ENCODE measurements at places on chromosomes 1 and 21. TPM values are rescaled to one million over a fixed set of nuclear protein-coding genes. Genes with fewer than 3 reads are reported as not detected.

GRCh38 chr1:81548918-81549587, 251.7 kb upstream of the ADGRL2 start:
- no peaks in the 10 kb centered on the region for H3K36me3 ChIP-seq
- DNase-seq, result no peak
- no peaks in the 10 kb centered on the region for H3K27me3 ChIP-seq
- H3K4me1 ChIP-seq, result peaks cover 49% of the 10 kb centered on the region
- H3K27ac ChIP-seq, result no peak overlapping the region

HSD3B2 gene
- total RNA-seq, result not detected

VCAM1 gene
- total RNA-seq, result 8.7 TPM

GRCh38 chr21:42269386-42269785, 45.8 kb downstream of the TFF3 start:
- H3K27ac ChIP-seq, result no peak overlapping the region
- H3K4me3 ChIP-seq, result no peak overlapping the region
- DNase-seq, result no peak
- no peaks in the 10 kb centered on the region for H3K27me3 ChIP-seq

CCDC27 gene
- not detected for total RNA-seq

CELA3B gene
- not detected for total RNA-seq

GRCh38 chr1:55039342-55040082, at the start of gene PCSK9:
TSS of gene PCSK9 (plus strand) at chr1:55039548. CDS start at chr1:55039838, 290 bp downstream.
- DNase-seq, result peak; percentile 52
- H3K27me3 ChIP-seq, result peaks cover 64% of the 10 kb centered on the region
- H3K4me1 ChIP-seq, result peaks cover 41% of the 10 kb centered on the region
- H3K4me3 ChIP-seq, result peak within 1 kb of the TSS; percentile 92
- no peak within 1 kb of the TSS for H3K27ac ChIP-seq
- peaks cover 5% of the 10 kb centered on the region for H3K36me3 ChIP-seq

DNA sequence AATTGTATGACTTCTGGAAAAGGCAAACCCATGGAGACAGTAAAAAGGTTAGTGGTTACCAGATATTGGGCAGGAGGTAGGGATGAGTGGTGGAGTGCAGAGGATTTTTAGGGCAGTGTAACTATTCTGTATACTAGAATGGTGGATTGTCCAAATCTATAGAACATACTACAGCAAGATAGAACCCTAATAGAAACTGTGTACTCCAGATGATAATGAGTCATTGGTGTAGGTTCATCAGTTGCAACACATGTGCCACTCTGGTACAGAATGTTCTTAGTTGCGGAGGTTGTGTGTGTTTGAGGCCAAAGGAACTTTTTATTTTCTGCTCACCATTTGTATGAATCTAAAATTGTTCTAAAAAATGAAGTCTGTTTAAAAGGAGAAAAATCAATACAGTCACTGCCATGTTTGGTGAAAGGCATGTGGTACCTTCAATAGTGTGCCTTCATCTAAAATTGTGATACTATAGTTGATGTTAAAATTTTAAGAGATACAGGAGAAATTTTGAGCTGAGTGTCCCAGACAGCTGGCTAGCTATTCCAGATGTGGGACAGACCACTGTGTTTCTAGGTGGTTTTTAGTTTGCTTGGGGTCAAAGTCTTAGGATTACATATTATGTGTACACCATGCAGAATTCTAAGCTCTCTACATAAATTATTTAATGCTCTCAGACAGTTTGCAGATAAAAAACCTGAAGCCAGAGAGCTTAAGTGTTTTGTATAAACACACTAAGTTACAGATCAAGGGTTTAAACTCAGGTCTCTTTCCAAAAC, 150.5 kb downstream of the RPS6KC1 start:
- no peak for DNase-seq
- H3K27ac ChIP-seq, result no peak overlapping the region
- H3K4me1 ChIP-seq, result no peaks in the 10 kb centered on the region
- no peaks in the 10 kb centered on the region for H3K27me3 ChIP-seq
- no peak overlapping the region for H3K4me3 ChIP-seq

DNA sequence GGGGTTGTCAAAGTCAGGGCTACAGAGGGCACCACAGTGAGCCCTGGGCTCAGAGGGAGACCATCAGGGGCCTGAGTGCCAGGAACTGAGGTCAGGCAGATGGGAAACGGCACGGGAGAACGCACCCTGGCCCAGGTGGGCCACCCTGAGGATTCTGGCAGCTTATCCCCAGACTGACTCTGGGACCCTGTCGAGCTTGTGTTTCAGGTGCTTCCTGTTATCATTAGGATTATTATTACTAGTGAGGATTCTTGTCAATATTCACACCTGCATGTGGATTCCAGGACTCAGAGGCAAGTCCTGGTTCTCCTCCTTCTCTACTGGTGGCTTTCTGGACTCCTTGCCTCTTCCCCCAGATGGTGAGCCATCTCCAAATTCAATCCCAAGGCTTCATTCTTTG, 15.2 kb downstream of the VSIG8 start:
- H3K27ac ChIP-seq, result no peak overlapping the region
- H3K4me3 ChIP-seq, result no peak overlapping the region
- no peak for DNase-seq
- no peaks in the 10 kb centered on the region for H3K36me3 ChIP-seq
- H3K27me3 ChIP-seq, result peaks cover 76% of the 10 kb centered on the region

DNA sequence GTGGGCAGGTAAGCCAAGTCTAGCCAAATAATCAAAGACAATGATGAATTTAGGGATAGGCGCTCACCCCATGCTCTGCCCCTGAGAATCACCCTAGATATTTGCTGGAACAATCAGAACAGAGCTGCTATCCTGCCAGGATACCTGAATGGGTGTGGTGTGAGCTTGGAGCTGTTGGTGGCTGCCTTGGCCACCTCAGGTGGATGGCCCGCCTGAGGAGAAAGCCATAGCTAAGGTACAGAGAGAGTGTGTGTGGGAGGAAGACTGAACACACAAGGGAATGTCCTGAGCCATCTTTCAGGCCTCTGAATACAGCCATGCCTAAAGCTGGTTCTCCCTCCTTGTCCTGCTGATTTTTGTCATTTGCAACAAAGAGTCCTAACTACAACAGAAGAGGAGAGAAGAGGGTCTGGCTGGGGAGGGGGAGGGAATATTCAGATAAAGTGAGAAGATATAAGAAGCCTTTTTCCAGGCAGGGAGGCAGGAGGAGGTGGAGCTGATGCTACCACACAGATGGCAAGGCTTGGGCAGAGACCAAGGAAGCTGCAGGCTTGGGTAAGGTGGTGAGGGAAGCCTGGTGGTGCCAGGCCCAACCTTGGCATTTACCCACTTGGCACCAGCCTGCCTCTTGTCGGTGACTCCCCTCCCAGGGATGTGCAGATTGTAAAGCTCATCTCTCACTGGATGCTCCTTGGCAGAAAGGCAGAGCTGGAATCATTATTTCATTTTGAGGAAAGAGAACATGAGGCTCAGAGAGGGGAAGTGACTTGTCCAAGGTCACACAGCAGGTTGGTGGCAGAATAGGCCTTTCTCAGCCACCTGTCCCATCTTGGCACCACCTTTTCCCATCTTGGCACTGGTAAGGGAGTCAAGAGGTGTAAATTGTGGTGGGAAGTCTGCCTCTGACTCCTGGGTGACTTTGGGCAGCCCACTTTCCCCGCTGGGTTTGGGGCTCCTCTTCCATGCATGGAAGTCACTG, 49.7 kb downstream of the NKAIN1 start:
- no peaks in the 10 kb centered on the region for H3K27me3 ChIP-seq
- H3K4me1 ChIP-seq, result peaks cover 4% of the 10 kb centered on the region
- no peak overlapping the region for H3K4me3 ChIP-seq
- H3K36me3 ChIP-seq, result no peaks in the 10 kb centered on the region

DNA sequence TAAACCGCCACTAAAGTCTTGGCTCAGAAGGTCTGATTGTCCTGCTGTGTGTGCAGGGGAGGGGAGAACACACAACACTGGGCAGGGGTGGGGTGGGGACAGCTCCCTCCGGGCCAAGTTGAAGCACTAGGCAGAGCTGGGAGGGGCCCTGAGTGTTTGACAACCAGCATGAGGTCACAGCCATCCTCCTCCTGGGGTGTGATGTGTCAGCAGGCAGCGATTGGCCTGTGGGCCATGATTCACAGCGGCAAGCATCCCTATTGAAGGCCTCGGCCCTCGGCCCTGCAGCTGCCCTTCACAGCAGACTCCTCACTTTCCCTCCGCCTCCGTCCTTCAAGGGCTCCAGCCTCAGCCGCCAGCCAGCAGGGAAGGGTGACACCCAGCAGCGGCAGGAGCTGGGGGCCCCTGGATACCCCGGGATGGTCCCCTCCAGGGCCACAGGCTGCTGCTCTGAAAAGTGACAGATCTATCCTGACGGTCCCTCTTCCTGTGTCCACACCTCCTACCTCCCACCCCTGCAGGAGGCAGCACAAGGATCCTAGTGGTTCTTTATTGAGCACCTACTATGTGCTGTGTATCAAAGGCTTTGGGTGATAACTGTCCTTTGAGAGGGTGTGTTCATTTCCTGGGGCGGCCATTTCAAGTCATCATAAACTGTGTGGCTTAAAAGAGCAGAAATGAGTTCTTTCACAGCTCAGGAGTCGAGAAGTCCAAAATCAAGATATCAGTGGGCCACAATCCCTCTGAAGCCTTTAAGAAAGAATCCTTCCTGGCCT, 66.0 kb upstream of the SLC25A33 start:
- peak; percentile 10 for DNase-seq
- H3K27me3 ChIP-seq, result peaks cover 9% of the 10 kb centered on the region
- H3K36me3 ChIP-seq, result no peaks in the 10 kb centered on the region
- H3K4me3 ChIP-seq, result no peak overlapping the region
- no peaks in the 10 kb centered on the region for H3K4me1 ChIP-seq
- no peak overlapping the region for H3K27ac ChIP-seq

DNA sequence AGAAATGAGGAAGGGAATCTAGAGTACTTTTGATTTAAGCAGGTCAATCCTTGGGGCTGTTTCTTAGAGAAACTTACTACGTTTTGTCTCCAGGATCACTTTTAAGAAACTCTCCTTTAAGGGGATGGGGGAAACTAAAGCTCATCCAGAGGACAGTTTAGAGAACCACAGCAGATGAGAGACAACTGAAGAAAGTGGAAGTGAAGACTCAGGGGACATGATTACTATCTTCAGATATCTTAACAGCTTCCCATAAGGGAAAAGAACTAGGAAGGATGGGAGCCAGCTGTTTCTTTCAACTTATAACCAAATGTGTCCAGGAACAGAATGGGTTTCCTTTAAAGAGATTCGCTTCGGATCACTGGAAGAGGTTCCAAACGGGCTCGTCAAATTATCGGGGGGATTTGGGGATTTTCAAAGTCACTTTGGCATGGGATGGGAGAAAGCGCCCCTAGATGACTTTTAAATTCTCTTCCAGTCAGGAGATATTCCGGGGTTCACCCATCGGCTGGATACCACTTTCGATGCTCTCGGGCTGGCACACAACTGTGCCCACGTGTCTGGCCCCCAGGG, 1.2 kb downstream of the SCMH1 start:
- peaks cover 4% of the 10 kb centered on the region for H3K27me3 ChIP-seq
- no peak overlapping the region for H3K27ac ChIP-seq
- DNase-seq, result no peak

DNA sequence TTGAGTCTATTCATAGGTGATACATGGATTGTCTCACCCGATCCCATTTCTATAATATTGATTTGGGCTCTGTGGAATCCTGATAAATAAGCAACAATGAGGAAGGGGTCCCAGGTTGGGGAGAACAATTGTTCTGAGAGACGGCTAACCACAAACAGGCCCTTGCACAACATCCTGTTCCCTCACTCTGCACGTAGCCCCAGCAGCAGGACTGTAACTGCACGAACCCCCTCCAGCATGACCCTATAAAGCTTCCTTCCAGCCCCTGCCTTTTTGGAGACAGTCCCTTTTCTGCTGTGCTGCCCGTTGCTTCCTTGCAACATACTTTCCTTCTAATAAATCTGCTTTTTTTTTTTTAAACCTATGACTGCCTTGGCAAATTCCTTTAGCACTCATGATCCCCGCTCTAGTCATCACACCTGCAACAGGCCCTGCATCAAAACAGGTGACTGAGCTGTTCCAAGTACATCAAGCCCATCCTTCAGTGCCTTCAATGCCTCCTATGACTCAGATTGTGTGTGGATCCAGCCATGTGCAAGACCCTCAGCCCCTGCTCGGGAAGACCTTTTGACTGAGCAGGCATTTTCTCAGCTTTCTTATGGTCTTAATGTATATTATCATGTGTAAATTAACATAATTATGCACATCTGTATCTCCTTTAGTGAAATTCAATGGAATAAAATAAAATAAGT, 63.7 kb upstream of the B3GALNT2 start:
- H3K27ac ChIP-seq, result no peak overlapping the region
- peaks cover 13% of the 10 kb centered on the region for H3K4me1 ChIP-seq
- peaks cover 13% of the 10 kb centered on the region for H3K36me3 ChIP-seq
- no peak overlapping the region for H3K4me3 ChIP-seq

DNA sequence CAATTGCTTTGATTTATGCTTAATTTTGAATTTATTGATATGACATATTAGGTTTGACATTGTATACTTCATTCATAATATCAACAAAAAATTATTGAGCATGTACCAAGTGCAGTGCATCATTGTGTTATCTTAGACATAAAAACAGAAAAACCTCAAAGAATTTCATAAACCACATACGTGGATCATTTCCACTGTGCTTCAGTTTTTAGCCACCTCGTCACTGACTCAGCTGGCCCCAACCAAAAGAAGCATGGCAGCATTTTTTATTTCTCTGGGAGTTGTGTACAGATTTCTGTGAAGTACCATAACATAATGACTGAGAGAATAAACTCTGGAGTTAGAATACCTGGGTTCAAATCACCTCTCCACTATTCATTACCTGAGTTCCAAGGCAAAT, 95.6 kb upstream of the C1orf87 start:
- no peak overlapping the region for H3K27ac ChIP-seq
- DNase-seq, result no peak
- no peak overlapping the region for H3K4me3 ChIP-seq

GRCh38 chr21:39667353-39667891, 54.7 kb downstream of the B3GALT5 start:
- peaks cover 10% of the 10 kb centered on the region for H3K36me3 ChIP-seq
- no peak overlapping the region for H3K27ac ChIP-seq
- no peak overlapping the region for H3K4me3 ChIP-seq
- peaks cover 31% of the 10 kb centered on the region for H3K4me1 ChIP-seq
- H3K27me3 ChIP-seq, result peaks cover 9% of the 10 kb centered on the region
- DNase-seq, result no peak

- no peak overlapping the region for H3K27ac ChIP-seq
- DNase-seq, result no peak
- H3K4me3 ChIP-seq, result no peak overlapping the region
- H3K36me3 ChIP-seq, result no peaks in the 10 kb centered on the region
Measured at GRCh38 chr1:23585321-23586022, 26.2 kb upstream of the ID3 start.

GRCh38 chr21:14616380-14617039, 70.4 kb upstream of the SAMSN1 start:
- no peaks in the 10 kb centered on the region for H3K36me3 ChIP-seq
- no peak overlapping the region for H3K4me3 ChIP-seq
- no peaks in the 10 kb centered on the region for H3K27me3 ChIP-seq
- no peak overlapping the region for H3K27ac ChIP-seq
- DNase-seq, result no peak

Measured in neural crest cell (in vitro differentiated cells).